ENCODE measurements at places on chromosomes 5 and 9.

DNA sequence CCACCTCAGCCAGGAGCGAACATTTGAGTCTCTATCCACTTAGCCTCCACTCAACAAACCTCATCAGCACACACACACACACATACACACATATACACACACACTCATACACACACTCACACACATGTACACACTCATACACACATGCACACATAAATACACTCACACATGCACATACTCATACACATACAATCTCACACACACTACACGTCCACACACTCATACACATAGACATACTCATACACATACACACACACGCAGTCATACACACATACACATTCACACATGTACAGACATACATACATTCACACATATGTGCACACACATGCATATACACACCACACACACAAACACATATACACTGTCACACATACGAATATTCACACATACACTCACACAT, 208.2 kb downstream of the AGTPBP1 start:
- DNase-seq, result no peak

DNA sequence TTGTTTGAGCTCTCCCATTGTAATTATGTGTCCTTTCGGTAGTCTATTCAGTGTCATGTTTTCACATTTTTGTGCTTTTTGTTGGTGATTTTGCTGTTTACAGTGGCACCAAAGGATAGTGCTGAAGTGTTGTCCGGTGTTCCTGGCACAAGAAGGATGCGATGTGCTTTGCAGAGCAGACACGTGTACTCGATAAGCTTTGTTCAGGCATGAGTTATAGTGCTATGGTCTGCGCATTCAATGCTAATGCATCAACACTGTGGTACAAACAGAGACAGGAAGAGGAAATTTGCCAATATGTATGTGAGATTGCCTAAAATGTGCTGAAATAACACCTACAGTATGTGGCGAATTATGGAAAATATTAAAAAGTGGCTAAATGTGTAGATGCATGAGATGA, 913.4 kb upstream of the ACO1 start:
- no peak for DNase-seq

- DNase-seq, result no peak
Observed at GRCh38 chr5:170114271-170114670, 8.6 kb downstream of the FOXI1 start.

DNA sequence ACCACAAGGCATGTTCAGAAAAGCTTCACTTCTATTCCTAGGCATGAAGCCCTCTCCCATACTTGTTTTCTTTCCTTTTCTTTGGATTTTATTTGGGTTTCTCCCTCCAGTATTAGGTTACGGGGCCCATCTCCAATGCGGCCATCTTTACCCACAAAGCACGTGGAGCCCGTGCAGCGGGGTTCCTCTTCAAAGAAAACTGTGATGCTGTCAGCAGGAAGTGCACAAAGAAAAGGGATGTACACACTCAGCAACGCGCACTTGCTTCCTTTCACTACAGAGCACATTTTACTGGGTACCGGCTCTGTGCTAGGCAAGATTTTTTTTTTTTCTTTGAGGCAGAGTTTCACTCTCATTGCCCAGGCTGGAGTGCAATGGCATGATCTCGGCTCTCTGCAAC, 106.6 kb downstream of the COL23A1 start:
- DNase-seq, result peak; percentile 10

DNA sequence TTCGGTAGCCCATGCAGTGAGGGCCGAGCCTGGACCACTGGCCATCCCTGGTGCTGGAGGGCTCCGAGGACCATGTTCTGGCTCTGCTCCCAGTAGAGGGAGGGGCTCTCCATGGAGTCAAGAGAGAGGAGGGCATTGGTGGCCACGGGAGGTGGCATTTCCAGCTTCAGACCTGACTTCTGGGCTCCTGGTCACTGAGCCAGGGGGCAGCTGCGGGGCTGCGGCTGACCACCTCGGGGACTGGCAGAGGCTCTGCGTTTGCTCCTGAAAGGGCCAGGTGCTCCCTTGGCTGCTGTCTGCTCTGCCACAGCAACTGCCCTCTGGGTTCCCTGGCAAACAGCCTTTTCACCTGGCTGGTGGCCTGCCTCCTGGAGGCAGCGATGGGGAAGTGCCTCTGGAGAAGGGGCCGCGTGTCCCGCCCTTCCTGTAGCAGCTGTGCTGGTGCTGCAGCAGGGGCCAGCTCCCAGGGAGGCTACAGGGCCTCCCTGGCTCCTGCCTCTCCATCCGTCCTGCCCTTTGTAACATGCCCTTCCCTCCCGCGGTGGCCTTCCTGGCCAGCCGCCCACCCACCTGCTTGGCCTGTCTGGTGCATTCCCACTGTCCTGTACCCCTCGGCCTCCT, 144.6 kb downstream of the CACNA1B start:
- no peak for DNase-seq

DNA sequence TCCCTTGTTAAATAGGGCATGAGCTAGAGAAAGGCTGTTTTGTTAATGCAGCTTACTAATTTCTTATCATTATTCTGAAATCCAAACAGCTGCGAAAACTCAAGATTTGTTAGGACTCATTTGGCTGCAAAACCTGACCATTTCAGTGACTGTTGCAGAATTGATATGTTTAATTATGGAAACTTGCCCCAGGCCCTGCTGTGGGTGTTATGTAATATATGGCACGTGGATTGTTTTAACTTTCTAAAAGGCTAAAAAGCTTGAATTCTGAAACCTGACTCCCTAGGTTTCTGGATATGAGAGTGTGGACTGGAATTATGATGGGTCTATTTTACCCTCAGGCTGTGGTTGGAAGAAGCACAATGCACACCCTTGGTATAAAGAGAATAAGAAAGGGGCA, 4.4 kb downstream of the IL9 start:
- no peak for DNase-seq

DNA sequence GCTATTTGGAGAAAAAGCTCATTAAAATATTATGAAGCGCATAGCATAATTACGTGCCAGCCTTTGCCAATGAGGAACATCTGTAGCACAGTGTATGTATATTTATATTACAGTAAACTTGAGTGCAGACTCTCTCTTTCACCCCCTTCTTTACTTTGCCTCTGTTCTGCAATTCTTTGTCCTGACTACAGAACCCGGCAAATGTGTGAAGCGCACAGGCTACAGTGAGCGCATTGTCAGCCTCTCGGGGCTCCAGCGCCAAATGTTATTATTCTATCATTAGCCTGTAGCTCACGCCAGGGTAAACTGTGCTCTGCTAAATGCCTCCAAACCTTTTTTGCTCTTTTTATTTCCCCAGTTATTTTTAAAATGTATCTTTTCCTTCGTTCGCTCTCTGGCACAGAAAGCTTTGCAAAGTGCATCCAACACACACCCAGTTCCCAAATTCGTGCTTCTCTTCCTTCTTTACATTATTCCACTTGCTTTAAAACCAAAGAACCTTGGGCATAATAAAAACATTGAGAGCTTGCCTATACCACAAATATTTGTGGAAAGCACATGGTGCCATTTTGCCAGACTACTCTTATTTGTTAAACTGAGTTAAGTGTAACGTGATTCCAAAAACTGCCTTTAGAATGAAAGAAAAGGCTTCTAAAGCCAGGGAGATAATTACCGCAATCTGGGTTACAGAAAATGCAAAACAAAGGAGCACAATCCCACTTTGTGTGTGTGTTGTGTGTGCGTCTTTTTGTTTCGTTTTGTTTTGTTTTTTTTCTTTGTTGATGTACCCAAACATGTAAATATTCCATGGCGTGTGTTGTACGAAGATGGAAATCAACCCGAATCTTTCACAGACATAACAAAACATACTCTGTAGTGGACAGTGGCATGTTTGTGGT, 164.1 kb upstream of the MPDZ start:
- no peak for DNase-seq

- DNase-seq, result no peak
Observed at GRCh38 chr9:117523531-117524153, 108.8 kb upstream of the ASTN2 start.

- DNase-seq, result no peak
Observed at GRCh38 chr9:27356446-27356845, 59.5 kb upstream of the EQTN start.

DNA sequence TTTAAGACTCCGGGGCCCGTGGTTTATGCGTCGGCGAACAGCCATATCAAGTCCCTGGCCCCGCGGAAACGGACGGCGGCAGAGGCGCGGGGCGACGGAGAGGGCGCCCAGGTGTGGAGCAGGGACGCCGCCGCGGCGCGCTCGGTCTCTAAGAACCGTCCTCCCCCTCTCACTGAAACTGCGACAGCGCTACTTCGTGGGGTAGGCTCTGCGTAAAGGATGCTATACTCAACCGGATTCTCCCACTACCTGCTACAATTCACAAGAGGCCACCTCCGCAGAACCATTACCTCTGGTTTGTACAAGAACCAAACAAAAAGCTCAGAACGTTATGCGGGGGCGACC, 404 bp downstream of the MRNIP start:
- DNase-seq, result peak; percentile 43

- DNase-seq, result no peak
Observed at GRCh38 chr5:141623186-141623585, 4.4 kb upstream of the DIAPH1 start.

GRCh38 chr5:175257847-175258194, 186.2 kb downstream of the DRD1 start:
- DNase-seq, result no peak

DNA sequence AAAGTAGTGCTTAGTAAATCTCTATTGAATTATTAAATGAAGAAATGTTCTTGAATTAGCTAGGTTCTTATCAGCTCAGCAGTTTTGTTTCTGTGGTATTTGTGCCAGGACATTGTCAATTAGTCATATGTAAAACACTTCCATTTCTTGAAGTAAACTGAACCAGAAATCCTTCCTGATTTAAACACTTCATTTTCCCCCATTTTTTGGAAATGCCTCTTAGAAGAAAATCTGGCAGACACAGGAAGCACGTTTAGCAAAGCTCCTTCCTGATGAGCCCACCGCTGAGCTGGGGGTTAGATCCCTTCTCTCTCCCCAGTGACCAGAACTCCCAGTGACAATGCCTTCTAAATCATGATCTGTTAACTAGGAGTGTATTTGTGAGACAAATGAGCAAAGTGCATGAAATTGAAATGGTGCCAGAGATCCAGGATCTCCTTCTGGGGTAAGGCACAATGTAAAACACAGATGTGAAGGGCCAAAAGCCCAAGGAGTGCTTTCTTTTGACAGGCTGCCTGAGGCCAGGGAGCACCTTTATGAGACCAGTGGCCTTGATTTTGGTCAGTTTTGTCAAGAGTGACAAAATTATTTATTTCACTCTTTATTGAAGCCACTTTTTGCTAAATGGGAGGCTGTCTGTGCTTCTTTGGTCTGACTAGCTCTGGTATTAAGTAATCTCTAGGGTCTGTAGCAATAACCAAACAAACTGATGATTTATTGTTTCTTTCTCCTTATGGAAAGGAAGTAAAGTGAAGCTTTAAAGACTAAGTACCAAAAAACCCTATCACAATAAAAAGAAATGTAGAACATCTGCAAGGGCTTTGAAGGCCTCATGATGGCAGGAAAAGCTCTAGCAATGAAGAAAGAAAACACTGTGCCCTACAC, 25.5 kb upstream of the RUSC2 start:
- DNase-seq, result no peak

DNA sequence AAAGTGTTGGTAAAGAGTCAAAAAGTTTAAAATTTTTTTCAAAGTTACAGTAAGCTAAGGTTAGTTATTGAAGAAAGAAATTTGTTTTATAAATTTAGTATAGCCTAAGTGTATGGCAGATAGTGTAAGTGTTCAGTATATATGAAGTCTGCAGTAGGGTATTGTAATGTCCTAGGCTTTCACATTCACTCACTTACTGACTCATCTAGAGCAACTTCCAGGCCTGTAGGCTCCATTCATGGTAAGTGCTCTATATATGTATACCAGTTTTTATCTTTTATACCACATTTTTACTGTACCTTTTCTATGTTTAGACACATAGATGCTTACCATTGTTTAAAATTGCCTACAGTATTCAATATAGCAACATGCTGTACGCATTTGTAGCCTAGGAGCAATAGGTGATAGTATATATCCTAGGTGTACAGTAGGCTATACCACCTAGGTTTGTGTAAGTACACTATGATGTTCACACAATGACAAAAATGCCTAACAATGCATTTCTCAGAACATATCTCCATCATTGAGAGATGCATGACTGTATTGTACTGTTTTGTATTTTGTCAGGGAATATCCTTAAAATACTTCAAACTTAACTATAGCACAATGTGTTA, 38.5 kb downstream of the CYSTM1 start:
- DNase-seq, result no peak

DNA sequence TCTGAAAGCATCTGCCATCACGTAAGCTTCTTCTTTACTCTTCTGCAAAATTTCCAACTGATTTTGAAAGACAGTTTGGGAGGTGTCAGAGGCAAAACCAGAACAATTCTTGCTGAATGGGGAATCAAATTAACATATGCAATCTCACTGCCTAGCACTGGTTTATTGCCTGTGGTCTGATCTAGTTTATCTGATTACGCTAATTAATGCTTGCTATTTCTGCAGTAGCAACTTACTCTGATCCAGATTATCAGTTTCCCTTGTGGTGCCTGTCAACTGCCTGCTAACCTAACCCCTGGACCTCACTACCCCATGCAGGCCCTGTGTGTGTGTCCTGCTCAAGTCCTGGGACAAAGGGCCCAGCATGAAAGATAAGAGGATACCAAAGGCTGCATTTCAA, 40.3 kb downstream of the CCDC125 start:
- no peak for DNase-seq

DNA sequence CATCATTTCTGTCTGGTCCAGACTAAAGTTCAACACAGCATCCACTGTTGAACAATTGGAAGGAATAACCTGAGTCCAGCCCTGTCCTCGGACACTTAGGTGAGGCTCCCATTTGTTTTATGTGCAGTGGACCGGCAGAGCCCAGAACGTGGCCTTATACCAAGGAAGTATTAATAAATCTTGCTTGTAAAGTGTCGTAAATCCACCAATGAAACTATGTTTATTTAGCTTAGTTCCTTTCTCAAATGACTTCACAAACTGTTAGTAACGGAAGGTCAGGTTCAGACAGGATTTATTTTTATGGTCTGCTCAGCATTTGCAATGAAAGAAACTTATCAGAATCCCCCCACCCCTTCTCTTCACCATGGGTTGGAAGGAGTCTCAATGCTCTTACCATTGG, 149.5 kb downstream of the PCSK1 start:
- no peak for DNase-seq

DNA sequence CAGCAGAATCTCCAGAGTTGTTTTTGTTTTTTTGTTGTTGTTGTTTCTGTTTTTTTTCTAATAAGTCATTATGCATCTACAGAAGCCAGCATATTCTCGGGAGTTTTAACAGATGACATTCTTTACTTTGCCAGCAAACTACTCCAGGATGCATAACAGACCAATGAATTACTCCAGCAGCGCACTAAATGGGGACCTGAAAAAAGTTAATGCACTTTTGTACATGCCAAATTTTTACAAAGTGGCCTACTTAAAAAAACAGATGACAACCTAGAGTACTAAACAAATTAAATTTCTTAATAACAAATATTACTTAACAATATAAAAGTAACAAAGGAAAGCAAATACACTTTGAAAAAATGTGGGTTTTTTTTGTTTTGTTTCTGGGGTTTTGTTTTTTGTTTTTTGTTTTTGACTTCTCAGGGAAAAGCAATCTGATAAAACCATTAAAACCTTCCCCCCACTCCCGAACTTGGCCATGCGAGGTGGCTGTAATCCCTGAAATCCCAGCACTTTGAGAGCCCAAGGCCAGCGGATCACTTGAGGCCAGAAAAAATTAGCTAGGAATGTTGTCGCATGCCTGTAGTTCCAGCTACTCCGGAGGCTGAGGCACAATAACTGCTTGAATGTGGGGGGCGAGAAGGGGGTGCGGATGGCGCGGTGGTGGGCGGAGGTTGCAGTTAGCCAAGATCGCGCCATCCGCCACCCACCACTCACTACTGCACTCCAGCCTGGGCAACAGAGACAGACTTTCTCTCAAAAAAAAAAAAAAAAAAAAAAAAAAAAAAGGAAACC, 352.4 kb downstream of the CETN3 start:
- DNase-seq, result no peak

Data from stimulated activated CD4-positive, alpha-beta T cell treated with anti-CD3 and anti-CD28 coated beads, Interleukin-12 subunit alpha, Interleukin-12 subunit beta, amount 100 ng/mL, for 24 hours (primary cell).